NCI-H187 (cell line): ENCODE measurements at places on chromosomes 6 and 20.

DNA sequence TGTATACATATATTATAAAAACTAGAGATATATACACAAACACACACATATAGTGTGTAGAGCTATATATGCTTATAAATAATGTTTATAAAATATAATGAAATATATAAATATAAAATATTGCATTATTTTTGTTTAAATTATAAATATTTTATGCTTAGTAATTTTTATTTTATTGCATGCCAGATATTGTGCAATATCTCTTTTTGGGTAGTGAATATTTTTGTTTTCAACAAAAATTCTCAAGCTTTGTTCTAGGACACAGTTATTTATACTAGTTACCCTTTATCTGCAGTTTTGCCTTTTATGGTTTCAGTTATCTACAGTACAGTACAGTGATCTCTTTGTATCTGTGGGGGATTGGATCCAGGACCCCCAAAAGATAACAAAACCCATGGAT lies 52.2 kb downstream of the PFDN4 start:
- no peak for DNase-seq

DNA sequence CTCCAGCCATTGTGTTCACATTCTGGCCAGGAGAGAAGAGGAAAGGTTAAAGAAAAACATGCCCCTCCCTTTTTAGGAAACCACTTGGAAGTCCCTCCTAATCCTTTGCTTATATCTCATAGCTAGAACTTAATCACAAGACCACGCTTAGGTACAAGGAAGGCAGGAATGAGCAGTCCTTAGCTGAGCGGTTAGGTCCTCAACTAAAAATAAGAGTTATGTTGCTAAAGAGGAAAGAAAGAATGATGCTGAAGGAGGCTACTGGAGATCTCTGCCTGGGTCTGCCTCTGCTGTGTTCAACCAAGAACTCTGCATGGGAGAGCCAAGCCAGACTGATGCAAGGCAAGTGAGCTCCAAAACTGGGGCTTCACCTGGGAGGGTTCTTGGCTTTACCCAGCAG lies 11.6 kb upstream of the ARFGEF2 start:
- DNase-seq, result no peak

DNA sequence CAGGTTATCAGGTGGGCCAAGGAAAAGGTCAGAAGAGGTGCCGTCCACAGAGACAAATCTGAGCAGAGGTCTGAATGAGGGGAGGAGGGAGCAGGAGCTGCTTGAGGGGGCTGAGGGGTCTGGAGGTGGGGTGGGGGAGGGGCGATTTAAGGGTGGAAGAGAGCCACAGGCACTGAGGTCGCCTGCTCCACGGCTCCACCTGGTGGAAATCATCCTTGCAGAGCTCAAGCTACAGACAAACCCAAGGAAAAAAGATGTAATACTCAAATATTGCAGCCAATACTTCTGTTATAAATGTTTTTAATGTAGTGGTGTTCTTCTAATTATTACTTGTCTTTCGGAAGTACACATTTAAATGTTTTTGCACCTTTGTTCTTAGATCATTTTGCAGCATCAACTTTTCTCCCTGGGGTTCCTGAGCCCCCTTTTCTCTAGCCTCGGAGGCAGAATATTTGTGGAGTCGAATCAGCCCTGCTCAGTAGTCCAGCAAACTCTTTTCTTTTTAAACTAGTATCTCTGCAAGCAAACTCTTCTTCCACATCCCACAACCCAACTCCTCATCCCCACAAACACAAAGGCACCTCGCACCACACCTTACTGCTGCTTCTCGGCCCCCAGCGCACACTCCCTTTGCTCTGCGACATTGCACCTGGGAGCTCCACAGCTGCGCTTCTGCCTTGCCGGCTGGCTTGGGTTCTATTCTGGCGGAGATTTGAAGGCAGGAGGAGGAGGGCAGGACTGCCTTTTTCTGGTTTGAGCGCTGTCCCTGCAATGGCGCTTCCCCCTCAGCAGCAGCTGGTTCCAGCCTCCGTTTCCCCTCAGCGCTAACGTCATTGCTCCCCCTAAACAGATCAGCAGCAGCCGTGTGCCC lies 51.0 kb upstream of the TFAP2A start:
- DNase-seq, result no peak

DNA sequence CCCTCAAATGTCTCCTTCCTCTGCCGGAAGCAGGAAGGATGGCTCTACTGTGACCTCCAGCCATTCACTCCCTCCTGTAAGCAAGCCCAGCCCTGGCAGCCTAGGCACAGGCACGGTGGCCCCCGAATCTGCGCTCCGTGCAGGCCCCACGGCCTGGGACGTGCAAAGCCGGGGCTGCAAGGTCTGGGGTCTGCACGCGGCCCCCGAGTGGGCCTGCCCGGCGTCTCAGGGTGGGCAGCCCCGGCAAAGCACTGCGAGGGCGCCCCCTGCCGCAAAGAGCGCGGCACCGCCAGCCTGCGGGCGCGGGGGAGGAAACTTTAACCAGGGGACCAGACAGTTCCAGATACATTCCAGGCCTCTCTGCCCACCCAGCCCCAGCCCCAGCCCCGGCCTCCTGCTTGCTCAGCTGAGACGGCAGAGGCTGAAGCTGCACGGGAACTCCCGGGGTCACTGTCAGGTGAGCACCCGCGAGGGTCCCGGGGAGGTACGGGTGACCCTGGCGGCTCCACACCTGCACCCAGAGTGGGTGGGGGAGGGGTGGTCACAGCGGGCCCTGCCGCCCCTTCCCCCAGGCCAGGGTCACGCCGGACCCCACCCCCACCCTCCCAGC lies 98.8 kb downstream of the ASXL1 start:
- DNase-seq, result no peak

- no peak for DNase-seq
Observed at GRCh38 chr6:82775981-82776380, 289.7 kb downstream of the UBE3D start.

DNA sequence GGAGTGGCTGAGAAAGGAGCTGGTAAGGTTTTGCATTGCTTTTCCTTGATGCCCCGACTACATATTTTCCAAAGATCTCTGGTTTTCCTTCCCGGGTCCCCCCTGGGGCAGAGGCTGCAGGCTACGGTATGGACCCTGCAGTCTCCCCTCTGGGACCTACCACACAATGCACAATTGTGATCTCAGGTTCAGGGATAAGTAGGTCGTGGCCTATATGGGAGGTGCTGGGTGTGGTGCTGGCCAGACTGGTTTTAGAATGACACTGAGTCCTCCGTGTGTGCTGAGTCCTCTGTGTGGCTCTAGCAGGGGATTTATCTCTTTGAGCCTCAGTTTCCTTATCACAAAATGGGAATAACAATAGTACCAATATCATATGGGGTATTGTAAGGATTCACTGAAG lies 376 bp downstream of the C20orf202 start:
- DNase-seq, result no peak

- DNase-seq, result peak; percentile 75
Observed at GRCh38 chr6:13412639-13413465, 74.5 kb downstream of the GFOD1 start.

DNA sequence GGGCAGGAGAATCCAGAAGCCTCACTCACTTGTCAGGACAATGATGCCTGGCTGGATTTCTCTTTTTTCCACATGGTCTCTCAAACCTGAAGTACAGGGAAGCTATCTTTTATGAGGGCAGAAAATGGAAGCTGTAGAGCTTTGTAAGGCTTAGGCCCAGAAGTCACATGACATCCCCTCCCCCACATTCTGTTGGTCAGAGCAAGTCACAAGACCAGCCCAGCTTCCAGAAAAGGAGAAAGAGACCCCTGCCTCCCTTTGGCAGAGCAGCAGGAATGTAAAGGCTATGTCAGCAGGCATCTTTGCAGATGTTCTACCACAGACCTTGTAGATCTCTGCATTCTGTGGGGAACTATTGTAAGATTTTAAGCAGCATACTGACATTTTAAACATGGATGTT lies 245.5 kb downstream of the SLC35F1 start:
- DNase-seq, result no peak

DNA sequence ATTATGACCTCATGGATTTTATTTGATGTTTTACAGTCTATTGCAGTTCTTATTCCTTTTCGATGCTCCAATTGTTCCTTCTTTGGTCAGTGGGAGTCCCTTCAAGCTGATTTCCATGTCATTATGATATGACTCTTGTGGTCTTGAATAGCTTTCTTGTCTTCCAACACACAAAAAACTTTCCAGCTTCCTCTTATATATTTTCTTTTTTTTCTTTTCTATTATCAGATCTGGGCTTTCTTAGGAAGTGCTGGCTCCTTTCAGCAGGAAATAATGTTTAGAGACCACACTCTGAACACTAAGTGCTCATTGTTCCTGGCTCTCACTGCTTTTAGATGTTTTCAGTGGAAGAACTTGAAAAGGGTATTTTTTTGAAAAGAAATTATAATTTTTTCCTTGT lies 3.1 kb upstream of the SLC17A1 start:
- DNase-seq, result no peak

DNA sequence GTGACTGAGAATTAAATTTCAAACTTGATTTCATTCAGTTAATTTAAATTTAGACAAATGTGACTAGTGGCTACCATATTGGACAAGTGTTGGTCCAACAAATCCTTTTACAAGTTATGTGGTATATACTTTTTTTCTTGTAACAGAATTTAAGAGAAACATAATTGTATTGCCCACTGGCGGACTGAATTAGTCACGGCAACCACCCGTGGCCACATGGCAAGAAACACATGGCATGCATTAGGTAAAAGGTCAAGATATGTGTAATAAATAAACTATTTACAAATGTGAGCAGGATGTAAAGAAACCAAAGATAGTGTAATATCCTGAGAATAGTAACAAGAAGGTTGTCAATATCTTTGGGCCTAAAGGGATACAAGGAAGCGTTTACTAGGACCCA lies 91.2 kb downstream of the LCA5 start:
- no peak for DNase-seq

DNA sequence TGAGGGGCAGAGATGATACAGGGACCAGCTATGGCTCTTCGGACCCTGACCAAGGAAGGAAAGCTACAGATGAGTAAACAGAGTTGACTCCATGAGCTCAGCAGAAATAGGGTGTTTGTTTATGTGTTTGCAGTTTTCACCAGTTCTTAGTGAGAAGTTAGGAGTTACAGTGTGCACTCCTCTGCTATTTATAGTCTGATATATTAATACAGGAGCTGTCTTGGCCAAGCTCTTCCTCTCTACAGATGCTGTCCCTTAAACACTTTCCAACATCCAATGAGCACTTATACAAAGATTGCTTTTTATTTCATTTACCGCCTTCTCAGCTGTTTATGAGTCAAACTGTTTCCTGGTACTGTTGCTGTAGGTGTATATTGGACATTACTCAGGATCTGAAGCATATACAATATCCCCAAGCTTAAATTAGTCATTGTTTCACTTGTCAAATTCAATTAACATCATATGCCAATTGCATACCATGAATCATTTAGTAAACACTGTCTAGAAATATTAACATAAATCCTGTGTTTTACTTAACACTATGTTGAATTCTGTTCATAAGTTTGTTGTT lies 618.0 kb downstream of the PRKN start:
- no peak for DNase-seq

GRCh38 chr6:76381612-76382011 lies 309.1 kb upstream of the IMPG1 start:
- DNase-seq, result no peak

GRCh38 chr6:9806195-9806594 lies 608.7 kb downstream of the TFAP2A start:
- no peak for DNase-seq

DNA sequence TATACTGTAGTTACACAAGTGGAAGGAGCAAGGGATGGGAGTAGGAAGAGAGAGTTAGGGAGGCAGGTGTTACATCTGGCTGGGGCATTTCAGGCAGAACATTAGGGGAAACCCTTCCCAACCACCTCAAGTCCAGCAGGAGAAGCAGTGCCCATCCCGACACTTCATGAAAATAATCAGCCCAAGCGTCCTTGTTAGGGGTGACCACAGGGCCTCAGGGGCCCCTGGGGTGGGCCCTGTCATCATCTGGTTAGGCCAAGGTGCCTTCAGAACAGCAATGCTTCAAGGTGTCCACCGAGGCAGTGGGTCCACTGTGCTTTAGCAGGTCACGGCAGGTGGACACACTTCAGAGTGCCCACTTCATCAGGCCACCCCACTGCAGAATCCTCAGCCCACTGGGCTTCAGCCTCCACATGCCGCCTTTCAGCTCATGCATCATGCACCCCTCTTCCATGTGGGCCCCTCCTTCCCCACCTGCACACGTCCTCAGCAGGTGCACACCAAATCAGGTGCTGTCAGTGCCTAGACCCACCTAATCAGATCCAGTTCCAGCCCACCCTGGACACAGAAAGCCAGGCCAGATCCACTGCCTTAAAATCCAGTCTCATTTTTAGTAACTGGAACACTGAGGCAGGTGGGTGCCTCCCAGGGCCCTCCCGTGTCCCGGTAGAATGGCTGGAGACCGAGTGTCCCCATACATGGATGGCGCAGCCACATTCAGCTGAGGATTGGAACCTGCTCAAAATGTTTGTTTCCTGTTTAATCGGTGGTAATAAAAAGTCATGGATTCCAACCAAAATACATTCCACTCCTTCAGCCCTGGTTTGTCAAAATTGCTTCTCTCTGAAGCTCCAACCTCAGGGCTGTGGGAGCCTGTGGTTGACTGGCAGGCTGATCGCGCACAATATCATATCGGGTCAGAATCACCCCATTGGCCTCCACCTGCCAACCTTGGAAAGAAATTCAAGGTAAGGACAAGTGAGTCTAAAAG lies 99.5 kb downstream of the ANKRD60 start:
- DNase-seq, result no peak

DNA sequence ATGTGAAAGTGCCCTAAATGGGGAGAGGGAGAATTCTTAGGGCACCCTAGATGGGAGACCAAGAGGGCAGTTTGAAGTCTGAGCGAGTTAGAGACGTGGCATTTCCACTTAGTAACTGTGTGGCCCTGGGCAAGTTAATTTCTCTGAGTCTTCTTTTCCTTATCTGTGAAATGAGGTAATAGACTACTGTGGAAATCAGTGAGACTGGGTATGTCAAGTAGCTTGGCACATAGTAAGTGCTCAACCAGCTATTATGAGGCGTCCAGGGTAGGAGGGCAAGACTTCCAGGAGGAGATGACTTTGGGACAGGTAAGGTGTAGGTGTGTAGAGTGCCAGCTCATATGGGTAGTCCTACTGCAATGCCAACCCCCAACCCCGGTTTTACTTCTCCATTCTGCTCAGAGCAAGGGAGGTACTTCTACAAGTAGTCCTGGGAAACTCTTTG lies 770 bp downstream of the KIF3B start:
- DNase-seq, result no peak

GRCh38 chr6:11706171-11706570 lies 72.4 kb downstream of the ADTRP start:
- DNase-seq, result no peak

DNA sequence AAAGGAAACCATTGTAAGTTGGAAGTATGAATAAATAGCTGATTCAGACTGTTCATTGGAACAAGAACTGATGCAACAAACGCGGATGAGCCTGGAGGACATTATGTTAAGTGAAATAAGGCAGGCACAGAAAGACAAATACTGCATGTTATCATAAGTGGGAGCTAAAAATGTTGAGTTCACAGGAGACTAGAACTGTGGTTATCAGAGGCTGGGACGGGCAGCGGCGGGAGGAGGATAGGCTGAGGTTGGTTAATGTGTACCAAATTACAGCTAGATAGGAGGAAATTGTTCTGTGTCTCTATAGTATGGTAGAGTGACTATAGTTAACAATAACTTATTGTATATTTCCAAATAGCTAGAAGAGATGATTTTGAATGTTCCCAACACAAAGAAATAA lies 40.8 kb downstream of the FAM229B start:
- no peak for DNase-seq
